ENCODE measurements at places on chromosomes 5 and 9.

GRCh38 chr5:1367149-1367548 is 22.2 kb upstream of the CLPTM1L start:
- no peak for DNase-seq

- no peak for DNase-seq
These were observed 385.3 kb downstream of the PSAT1 start for GRCh38 chr9:78682216-78682615.

- no peak for DNase-seq
These were observed 97.5 kb downstream of the EBF1 start for GRCh38 chr5:159002171-159002570.

DNA sequence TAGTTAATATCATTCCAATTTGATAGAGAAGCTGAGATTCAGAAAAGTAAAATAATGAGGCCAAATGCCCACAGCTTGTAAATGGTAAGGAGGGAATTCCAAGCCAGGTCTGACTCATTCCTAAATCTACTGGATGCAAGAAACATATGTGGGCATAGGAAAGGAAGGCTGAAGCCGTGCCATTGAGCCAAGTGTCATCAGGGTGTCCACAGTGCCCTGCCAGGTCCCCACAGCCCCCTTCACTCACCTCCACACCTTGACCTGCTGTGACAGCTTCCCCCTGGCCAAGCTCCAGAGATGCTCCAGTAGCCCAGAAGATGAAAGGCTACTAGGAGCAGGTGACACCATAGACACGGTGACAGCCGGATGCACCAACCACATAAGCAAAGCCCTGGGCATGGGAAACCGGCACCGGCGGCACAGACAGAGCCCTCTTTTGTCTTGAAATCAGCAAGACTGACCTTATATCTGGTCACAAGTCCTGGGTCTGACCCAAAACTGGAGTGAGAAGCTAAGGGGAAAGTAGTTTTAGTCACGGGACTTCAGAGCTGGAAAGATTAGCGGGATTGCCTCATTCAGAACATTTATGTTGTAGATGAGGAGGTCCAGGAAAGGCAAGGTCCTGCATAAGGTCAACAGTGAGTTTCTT is 20.1 kb upstream of the FAT2 start:
- DNase-seq, result no peak

DNA sequence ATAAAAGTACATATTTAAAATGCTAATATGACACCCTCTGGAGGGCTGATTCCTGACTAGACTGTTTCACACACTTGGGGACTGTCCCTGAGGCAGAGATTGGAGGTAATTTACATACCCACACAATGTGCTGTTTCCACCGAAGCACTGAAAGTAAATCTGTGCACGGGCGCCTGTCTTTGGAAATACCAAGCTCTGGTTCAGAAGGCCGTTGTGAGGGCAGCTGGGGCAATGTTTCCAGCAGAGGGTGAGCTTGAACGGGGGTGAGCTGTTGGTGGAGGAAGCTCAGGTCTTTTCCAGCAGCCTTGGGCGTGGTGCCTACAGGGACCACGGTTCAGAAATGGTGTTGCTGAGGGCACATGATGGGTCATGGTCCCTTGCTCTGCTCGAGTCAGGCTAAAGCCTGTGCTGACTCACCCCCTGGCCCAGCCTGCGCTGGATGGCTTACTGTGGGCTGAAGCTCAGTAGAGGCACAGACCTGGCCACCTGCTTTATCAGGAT is 25.8 kb upstream of the HMCN2 start:
- DNase-seq, result no peak

DNA sequence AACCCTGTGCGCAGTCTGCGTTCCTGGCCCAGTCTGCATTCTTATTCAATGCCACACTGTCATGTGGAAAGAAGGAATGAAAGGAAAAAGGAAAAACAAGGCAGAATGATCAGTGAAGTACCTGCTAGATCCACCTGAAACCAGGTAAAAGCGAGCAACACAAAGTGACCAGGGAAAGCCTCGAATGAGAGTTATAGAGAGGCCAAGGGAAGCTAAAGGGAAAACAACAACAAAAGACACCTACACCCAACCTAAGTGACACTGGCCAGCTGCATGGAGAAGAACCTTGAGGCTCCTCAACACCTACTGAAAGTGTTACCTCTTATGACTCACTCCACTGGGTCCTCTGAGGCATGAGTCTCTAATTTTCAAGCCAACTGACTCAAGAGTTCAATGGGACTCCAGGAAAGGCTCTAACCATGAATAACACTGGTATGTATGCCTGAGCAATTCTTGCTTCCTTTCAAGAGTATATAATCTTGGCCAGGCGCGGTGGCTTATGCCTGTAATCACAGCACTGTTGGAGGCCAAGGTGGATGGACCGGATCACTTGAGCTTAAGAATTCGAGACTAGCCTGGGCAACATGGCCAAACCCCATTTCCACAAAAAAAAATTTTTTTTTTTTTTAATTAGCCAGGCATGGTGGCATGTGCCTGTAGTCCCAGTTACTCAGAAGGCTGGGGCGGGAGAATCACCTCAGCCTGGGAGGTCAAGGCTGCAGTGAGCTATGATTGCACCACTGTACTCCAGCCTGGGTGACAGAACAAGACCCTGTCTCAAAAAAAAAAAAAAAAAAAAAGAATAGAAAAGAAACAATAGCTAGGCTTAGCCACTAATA is 29.0 kb downstream of the MTMR12 start:
- no peak for DNase-seq

DNA sequence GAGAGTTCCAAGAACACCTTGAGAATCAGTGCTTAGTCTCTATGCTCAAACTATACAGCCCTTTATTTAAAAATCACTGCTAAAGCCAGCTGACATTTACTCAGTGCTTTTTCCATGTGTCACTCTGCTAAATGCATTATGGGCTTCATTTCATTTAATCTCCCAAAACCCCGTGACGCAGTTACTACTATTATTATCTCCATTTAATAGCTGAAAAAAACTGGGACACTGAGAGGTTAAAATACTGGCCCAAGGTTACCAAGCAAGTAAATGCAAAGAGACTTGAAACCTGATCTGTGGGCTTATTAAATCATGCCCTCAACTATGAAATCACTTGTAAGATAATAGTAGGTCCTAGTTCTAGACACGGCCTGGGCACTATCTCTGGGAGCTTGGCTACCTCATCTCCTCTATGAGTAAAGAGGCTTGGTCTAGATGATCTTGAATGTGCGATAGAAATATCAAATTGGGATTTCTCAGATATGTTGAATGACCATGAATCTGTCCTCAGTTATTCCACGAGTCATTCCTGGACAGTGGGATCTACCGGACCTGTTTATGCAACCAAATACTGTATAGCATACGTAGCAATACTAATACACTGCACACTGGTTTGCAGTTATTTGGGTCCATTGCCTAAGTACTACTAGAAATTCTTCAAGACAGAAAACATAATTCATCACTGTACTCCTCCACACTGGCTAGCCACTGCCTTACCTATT is 32.3 kb downstream of the MARCHF11 start:
- DNase-seq, result no peak

GRCh38 chr9:94057918-94058317 is 26.3 kb upstream of the PTPDC1 start:
- no peak for DNase-seq

DNA sequence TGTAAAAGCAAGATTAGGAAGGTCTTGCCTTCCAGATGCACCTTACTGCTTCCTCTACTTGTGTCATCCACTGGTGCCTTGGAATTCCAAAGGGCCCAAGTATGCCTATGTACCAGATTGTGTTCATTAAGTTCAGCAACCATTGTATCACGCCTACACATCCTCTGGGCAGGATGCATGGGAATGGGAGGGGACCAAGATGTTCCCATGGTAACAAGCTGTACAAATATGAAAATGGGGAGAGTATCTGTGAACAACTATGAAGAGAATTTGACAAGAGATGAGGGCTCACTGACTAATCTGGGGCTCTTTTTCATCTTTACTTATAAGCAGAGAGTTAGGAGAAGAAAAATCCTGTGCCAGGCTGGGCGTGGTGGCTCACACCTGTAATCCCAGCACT is 137.8 kb upstream of the MAP1B start:
- no peak for DNase-seq

GRCh38 chr5:112800891-112801290 is 60.2 kb upstream of the SRP19 start:
- DNase-seq, result no peak

- no peak for DNase-seq
These were observed 84.9 kb downstream of the SNX18 start for GRCh38 chr5:54602475-54602874.
